Adipocyte (in vitro differentiated cells): ENCODE measurements at places on chromosomes 2 and 18.

- DNase-seq, result peak; percentile 66
Observed at GRCh38 chr2:98568161-98568956, 40.0 kb downstream of the COA5 start.

DNA sequence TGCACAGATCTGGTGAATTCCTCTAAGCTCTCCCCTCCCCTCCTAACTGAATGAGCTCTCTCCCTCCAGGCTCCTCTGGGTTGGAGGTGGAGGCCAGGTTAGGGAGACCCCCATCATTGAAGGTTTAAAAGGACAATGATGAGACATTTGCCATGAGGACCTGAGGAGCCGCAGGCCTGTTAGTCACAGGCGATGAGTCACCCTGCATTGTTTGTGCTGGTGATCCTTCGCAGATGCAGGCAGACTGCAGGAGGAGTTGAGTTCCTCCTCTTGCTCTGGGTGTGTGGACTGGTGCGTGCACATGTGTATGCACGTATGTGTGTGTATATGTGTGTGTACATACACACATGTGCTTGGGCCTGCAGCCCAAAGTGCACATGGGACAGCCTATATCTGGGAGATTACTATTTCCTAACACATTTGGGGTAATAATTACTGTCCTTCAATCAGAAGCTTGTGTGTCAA lies 42.0 kb downstream of the MCFD2 start:
- peak; percentile 96 for DNase-seq

DNA sequence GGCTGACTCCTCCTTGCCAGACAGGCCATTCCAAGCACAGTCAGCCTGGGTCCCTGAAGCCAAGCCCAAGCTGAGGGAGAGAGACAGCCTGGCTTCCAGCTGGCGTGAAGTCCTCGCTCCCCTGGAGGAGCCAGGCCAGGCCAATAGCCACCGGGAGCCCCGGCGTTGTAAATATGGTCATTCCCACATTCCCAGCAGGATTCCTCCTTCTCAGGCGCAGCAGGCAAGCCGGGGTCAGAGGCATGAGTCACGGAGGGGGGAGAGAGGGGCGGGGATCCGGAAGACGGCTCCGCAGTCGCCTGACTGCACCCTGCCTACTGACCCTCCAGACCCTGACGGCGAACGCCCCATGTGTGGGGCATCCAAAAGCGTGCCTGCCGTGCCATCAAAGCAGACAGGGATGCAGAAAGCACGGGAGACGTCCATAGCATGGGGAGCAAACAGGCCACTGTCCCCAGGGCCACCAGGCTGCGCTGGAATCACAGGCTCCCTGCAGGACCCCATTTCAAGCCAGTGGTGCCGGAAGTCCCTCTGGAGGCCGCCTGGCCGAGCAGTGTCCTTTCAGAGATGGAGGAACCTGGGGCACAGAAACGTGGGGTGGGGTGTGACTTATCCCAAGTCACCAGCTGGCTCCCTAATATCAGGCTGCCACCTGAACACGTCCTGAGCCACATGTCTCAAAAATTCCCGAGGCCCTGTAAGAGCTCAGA lies 48.2 kb downstream of the TWIST2 start:
- DNase-seq, result peak; percentile 79

- DNase-seq, result no peak
Observed at GRCh38 chr2:200443376-200443775, 66.5 kb downstream of the KCTD18 start.

- DNase-seq, result no peak
Observed at GRCh38 chr18:55593888-55594287, 5.9 kb upstream of the TCF4 start.

DNA sequence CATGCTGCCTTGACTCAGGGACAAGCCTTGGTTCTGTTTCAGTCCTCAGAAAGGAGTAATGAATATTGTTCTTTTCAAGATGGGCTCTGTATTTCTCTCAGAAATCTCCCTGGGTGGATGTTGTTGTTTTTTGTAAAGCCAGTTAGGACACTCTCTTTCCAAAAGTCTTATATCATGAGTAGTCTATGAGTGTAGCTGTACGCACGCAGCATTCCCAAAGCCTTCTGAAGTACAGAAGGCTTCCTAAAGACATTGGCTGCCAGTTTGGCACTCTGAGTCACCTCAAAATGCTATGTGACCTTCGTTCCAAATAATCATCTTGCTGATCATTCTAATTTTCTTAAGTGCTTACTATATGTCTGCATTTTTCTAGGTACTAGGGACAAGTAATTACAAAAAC lies 16.7 kb upstream of the GTF2A1L start:
- DNase-seq, result peak; percentile 51

- DNase-seq, result peak; percentile 64
Observed at GRCh38 chr2:32711219-32711618, 83.4 kb downstream of the TTC27 start.

GRCh38 chr2:4353668-4354067 lies 650.3 kb downstream of the DCDC2C start:
- no peak for DNase-seq

DNA sequence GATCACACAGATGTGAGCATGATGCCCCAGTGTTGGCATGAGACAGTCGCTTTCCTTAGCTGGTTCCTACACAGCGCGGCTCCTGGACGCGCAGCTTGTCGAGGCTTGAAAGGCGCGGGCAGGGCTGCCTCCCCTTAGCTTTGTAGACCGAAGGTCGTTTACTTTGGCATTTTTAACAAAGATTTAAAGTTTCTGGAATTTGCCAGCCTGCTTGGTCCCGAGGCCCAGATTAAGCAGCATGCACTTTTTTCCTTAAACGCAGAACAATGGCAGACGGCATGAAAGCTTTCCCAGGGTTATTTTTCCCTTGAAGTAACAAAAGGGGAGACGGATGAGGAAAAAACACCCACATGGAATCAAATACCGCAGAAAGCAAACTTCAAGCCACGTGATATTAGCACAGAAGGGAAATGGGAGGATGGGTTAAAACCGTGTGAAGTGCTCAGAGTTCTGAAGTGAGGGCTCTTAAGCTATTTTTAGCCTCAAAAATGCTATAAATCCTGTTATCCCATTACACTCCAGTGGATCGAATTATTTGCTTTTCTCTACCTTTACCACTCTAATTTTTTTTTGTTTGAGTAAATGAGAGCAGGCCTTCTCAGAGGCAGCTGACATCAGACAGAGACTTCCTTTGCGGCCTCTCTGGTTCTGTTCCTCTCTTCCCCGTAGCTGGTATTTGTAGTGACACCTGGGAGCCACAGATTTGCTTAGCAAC lies 55.7 kb downstream of the NPAS2 start:
- DNase-seq, result no peak

- DNase-seq, result no peak
Observed at GRCh38 chr2:136121204-136121910, 3.4 kb upstream of the CXCR4 start.

DNA sequence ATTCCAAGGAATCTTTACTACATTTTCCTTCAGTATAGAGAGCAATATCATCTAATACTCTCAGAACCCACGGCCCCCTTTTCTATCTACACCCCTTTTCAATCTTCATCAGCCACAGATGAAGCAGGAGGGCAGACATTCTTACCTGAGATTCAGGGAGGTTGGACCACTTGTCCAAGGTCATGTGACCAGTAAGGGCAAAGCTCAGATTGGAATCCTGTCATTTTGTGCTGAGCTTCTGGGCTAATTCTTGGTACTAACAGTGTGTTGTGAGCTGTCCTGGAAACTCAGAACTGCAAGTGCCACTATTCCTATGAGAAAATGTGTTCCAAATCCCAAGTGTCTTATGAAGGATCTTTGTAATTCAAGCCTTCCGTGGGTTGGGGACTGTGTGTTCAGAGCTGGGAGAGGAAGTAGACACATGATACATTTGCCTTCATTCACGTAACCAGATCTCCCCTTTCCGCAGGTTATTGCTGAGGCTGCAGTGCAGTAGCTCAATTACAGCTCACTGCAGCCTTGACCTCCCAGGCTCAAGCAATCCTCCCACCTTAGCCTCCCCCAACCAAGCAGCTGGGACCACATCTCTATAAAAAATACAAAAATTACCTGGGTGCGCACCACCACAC lies 3.3 kb downstream of the CHRNA1 start:
- no peak for DNase-seq

- DNase-seq, result peak; percentile 26
Observed at GRCh38 chr2:156340804-156341451, 8.4 kb upstream of the NR4A2 start.

DNA sequence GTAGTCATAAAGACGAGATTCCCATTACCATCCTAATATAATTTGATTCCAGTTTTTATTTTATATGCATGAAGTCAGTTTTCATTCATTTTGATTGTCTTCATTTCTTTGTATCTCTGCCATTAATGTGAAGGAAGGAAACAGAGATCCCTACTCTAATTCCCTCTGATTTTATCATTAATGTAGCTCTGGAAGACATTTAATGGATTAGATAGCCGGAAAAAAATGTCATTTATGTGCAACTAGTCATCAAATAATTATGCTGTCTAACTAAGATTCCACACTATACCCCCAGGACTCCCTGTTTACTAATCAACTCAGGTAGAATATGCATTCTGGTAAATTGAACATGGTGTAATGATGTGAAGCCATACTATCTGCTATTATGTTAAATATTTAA lies 19.9 kb downstream of the RHBDD1 start:
- DNase-seq, result no peak

DNA sequence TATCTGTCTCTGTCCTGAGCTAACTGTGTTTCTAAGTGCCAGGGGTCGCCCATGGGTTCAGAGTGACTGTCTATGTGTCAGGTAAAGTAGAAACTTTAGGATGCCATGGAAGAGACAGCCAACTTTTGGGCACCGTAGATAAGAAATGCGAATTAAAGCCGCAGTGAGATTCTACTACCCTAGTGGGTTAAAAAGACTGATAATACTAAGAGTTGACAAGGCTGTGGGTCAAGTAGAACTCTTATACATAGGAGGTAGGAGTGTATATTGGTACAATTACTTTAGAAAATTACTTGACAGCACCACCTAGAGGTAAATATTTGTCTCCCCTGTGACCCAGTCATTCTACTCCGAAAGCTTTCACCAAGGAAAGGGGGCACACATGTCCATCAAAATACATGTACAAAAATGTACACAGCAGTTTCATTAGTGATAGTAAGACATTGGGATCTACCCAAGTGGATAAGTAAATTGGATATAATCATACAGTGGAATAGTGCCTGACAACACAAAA lies 371.3 kb downstream of the SLC4A3 start:
- DNase-seq, result no peak
